ENCODE measurements at places on chromosomes 13 and 19.
A peak's percentile ranks its signal among the peaks of the same experiment; 100 is the strongest.

DNA sequence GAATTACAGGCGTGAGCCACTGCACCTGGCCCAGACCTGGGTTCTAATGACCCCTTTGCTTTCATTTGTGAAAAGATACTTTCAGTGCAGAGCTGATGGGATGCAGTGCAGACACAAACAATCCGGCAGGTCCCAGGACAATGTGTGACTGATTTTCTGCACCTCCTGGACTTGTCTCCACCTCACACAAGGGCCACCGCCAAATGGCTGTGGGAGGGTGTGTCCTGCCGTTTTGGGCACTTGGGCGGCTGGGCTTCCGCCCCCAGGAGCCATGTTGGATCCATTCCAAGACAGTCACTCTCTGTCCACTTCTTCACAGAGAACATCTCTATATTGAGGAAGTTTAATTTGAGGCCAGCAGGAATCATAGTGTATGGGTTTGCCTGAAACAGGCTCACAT, 112.3 kb upstream of the ZNF507 start:
- DNase-seq = no peak

GRCh38 chr13:98853771-98854221, 101.3 kb upstream of the SLC15A1 start:
- DNase-seq = peak; percentile 60

DNA sequence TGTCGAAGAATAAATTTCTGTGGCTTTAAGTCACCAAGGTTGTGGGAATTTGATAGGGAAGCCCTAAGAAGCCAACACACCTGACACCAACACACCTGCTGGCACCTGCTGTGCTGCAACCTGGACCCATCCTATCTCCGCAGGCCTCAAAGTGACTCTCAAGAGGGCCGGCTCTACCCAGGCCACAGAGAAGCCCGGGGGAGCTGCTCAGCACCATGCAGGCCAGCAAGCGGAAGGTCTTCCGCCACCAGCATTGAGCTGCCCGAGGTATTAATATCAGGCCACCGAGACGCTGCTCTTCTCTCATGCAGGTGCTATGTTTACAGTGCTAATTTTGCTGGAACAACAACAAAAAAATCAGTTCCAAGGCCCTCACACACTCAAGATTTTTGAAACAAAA, 32.2 kb upstream of the CD33 start:
- no peak for DNase-seq

- DNase-seq = peak; percentile 32
Observed at GRCh38 chr13:97911311-97912138, 42.0 kb upstream of the IPO5 start.

- DNase-seq = no peak
Observed at GRCh38 chr19:21587117-21587461, 81.7 kb downstream of the ZNF429 start.

DNA sequence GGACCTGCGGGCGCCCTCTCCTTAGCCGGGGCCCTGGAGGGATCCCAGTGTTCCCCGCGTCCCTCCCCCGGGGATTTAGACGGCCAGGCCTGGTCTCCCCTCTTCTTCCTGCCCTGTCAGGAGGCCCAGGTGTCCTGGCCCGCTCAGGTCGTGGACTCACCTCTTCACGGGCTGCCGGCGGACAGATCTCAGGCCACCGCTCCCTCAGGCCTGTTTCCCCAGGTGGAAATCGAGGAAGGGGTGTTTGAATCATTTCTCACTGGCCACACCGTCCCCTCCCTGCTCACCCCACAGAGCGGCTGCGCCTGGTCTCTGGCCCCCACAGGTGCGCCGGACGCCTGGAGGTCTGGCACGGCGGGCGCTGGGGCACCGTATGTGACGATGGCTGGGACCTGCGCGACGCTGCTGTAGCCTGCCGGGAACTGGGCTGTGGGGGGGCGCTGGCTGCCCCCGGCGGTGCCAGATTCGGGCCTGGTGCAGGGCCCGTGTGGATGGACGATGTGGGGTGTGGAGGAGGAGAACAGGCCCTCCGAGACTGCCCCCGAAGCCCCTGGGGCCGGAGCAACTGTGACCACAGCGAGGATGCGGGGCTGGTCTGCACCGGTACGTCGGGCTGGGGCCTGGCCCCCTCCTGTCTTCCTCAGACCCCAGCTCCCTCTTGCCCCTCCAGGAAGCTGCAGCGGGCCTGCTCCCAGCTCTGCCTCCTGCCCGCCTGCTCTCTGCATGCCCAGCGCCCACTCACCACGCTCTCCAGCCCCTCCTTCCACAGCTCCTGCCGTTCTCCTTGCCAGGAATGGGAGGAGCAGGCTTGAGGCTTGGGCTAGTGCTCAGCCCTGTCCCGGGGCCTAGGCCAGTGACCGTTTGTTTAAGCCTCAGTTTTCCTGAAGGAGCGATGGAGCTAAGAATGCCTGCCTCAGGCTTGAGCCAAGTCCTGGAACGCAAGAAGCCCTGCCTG, 2.5 kb downstream of the SSC5D start:
- DNase-seq = no peak

- no peak for DNase-seq
Observed at GRCh38 chr13:60150538-60150937, 13.2 kb downstream of the DIAPH3 start.

- DNase-seq = no peak
Observed at GRCh38 chr13:39370554-39370953, 232.4 kb downstream of the LHFPL6 start.

DNA sequence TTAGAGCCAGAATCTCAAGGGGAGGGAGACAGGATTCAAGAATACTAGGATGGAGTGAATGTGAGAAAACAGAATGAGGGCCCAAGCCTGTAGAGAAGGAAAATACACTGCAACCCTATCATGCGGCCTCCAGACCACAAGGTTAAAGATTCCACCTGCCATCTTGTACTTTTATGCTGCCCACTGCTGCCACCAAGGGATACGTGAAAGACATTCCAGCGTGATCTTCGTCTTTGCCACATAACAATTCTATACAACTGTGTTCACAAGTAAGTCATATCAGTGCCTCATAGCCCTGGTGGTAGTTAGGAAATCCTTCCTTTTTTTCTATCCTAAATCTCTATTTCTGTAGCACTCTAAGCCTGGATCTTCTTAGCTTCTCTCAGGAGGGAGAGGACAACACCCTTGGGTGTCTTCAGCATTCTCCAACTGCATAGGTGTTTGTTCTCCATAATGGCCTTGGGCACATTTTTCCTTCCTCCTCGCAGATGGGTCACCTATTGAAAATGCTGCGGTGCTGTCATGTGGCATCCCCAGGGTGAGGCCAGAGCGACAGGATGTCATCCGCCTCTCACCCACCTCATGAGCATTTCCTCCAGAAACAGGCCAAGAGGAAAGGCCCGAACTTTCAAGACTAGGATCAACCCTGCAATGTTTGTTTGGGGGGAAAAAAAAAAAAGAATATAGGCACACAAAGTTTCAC, 13.6 kb downstream of the TPT1 start:
- no peak for DNase-seq

GRCh38 chr13:20221772-20222171, 10.3 kb downstream of the GJB6 start:
- no peak for DNase-seq

- no peak for DNase-seq
Observed at GRCh38 chr19:45297674-45298073, 25.0 kb downstream of the CKM start.

DNA sequence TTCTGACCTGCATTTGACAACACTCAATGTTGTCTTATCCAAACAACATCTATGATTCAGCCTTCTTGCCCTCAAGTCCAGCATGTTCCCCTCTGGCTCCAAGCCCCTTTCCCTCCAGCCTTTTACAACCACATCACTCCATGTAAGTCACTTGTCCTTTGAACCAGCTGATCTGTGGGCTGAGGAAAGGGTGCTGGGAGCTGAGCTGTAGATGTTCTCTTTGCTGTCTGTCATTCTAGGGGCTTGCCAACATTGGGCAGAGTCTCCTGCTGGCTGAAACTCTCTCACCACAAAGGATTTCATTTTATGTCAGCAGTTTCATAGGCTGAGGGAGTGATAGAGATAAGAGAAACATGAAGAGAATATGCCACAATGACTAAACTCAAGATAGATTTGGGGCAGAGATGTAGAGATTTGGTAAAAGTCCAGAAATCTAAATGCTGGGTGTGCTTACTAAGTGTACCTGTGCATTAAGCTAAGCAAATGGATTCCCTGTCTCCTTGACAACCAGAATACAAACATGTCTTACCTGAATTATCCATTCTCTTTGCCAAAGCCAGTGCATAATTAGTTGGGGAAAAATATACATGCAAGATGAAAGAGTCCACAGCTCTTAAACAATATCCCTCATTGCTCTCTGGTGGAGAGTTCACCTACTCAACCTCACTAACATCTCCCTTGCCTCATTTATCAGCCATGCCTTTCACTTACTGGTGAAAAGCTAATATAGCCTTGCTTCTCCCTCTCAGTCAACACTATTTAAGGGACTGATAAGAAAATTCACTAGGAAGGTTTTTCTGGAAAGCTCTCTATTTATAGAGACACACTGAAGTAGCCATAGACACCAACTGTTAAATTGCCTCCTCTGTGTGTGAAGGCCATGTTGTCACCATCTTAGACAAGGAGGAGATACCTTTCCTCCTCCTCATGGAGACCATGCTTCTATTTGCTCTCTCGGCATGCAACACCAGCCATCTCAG, 175.5 kb upstream of the SERP2 start:
- peak; percentile 29 for DNase-seq

- no peak for DNase-seq
Observed at GRCh38 chr13:100602493-100603111, 14.0 kb upstream of the GGACT start.

GRCh38 chr13:107157271-107157670, 589.3 kb upstream of the ARGLU1 start:
- peak; percentile 38 for DNase-seq

DNA sequence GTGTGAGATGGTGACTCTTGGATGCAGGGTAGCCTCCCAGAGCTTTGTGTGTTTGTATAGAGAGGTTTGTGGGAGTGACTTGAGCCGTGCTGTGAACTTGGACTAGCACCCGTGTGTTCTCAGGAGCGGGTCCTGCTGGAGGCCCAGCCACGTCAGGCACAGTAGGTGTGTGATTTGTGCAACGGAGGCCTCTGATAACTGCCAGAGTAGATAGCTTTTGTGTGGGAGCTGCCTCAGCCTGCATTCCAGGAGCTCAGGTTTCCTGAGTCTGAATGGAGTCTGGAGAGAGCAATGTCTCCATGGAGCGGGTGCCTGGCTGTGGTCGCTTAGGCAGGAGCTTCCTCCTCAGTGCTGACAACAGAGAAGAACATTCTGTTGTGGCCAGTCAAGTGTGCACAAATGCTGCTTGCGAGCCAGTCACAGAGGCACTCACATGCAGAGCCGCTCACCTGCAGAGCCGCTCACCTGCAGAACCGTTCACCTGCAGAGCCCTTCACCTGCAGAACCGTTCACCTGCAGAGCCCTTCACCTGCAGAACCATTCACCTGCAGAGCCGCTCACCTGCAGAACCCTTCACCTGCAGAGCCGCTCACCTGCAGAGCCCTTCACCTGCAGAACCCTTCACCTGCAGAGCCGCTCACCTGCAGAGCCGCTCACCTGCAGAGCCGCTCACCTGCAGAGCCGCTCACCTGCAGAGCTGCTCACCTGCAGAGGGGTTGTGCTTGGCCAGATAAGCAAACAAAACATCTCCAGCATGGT, 32.6 kb downstream of the TFDP1 start:
- DNase-seq = peak; percentile 21

DNA sequence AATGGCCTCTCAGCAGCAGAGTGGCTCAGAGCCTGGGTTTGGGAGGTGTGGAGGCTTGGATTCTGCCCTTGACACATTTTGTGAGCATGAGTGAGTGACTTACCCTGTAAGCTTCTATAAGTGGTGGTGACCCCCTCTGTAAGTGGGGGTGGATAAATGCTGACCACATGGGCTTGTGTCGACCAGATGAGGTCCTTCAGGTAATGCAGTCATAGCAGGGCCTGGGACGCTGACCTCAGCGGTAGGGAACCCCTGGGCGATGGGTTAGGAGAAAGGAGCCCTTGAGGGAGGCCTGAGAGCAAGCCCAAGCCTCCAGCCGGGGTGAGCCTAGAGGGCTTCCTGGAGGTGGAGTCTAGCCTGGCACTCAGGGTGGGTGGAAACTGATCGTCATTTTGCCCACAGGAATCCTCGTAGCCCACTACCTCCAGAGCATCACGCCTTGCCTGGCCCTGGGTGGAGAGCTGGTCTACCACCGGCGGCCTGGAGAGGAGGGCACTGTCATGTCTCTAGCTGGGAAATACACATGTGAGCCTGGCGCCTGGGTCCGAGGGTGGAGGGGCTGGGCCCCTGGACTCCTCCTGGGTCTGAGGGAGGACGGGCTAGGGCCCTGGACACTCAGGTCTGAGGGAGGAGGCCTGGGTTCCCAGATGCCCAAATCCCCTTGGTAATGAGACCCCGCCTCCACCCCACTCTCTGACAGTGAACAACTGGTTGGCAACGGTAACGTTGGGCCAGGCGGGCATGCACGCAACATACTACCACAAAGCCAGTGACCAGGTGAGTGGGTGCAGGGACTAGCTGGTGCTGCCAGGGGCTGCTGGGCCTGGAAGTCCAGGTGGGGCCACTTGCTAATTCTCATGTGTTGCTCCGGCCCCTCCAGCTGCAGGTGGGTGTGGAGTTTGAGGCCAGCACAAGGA, 5.0 kb upstream of the APOE start:
- DNase-seq = no peak

GRCh38 chr19:35048911-35049411, 7.4 kb downstream of the HPN start:
- DNase-seq = no peak

DNA sequence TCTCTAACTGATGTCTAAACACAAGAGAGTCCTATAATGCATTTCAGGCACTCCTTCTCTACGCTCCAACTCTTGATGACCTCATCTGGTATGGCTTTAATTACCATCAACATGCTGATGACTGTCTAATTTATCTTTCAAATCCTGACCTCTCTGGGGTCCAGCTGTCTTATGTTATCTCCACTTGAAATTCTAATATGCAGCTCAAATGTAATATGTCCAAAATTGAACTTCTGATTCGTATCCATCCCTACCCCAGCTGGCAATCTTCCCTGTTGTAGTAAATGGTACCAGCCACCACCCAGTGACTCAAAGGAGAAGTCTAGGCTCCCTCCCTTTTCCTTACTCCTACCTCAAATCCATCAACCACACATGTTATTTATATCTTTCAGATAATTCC, 288.0 kb upstream of the SLC10A2 start:
- DNase-seq = peak; percentile 22

GRCh38 chr13:68808456-68808855, 1299.2 kb upstream of the ATXN8OS start:
- DNase-seq = no peak

GRCh38 chr19:8641908-8642547, 11.6 kb downstream of the NFILZ start:
- peak; percentile 80 for DNase-seq

DNA sequence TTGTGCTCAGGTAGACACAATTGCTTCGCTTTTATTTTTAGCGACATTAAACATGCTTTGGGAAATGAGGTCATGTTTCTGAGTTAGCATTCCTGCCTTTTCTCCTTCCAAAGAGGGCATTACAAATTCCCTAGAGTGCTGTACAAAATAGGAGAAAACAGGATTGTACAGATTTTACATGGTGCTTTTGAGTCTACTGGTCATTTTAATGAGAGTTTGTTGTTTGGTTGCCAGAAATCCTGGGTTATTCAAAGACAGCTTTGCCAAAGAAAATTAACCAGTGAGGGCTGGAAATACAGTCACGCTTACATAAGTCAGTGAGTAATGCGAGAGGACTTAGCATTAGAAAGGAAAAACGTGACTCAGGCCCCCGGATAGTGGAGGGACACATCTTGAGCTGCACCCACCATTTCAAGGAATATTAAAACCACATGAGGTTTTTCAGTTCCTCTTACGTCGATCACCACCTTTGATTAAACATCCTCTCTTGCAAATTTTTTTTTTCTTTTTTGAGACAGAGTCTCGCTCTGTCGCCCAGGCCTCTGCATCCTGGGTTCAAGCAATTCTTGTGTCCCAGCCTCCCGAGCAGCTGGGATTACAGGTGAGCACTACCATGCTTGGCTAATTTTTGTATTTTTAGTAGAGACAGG, 55.4 kb downstream of the SACS start:
- DNase-seq = peak; percentile 99

- no peak for DNase-seq
Observed at GRCh38 chr13:94607056-94607455, 5.4 kb downstream of the GPR180 start.
